Mesothelial cell of epicardium (in vitro differentiated cells): ENCODE measurements at places on chromosomes 6 and 20. TPM values are rescaled to one million over a fixed set of nuclear protein-coding genes. Genes with fewer than 3 reads are reported as not detected.
A peak's percentile ranks its signal among the peaks of the same experiment; 100 is the strongest.

Gene SMLR1
- not detected in 3 replicates for total RNA-seq

GRCh38 chr20:23857962-23858595, 21.5 kb downstream of the CST5 start:
- no peak overlapping the region for H3K4me3 ChIP-seq
- H3K36me3 ChIP-seq: no peaks in the 10 kb centered on the region
- peaks cover 2% of the 10 kb centered on the region for H3K27me3 ChIP-seq
- H3K27ac ChIP-seq: peak overlapping the region; percentile 22
- H3K4me1 ChIP-seq: peaks cover 10% of the 10 kb centered on the region
- no peak for DNase-seq

DNA sequence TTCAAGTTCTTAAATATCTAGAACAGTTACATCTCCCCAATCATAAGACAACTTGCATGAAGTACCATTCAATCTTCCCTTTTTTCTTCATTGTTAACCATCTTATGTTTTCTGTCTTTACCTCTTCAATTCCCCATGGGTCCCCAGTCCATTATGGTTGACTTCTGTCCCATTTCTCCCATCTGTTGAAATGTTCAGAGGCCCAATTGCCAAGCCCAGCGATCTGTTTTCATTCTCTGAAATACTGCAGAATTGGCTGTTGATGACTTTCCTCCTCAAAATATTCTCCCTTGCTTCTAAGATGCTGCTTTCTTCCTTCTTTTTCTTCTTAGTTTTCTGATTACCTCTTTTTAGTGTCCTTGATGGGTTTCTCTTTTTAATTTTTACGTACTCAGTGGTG, 26.0 kb downstream of the DSTN start:
- H3K4me1 ChIP-seq: peaks cover 45% of the 10 kb centered on the region
- peak overlapping the region; percentile 82 for H3K27ac ChIP-seq
- H3K27me3 ChIP-seq: no peaks in the 10 kb centered on the region
- no peak overlapping the region for H3K4me3 ChIP-seq

GRCh38 chr6:14722001-14722562, 523.8 kb upstream of the JARID2 start:
- no peak overlapping the region for H3K27ac ChIP-seq
- no peak overlapping the region for H3K4me3 ChIP-seq
- no peaks in the 10 kb centered on the region for H3K36me3 ChIP-seq
- H3K4me1 ChIP-seq: peaks cover 11% of the 10 kb centered on the region
- H3K27me3 ChIP-seq: peaks cover 2% of the 10 kb centered on the region
- DNase-seq: no peak

Gene TGM3
- total RNA-seq: 0.11 to 0.24 TPM (median 0.13 TPM) in 3 replicates

Gene UNC5CL
- total RNA-seq: 2.0 to 2.2 TPM (median 2.1 TPM) in 3 replicates

DNA sequence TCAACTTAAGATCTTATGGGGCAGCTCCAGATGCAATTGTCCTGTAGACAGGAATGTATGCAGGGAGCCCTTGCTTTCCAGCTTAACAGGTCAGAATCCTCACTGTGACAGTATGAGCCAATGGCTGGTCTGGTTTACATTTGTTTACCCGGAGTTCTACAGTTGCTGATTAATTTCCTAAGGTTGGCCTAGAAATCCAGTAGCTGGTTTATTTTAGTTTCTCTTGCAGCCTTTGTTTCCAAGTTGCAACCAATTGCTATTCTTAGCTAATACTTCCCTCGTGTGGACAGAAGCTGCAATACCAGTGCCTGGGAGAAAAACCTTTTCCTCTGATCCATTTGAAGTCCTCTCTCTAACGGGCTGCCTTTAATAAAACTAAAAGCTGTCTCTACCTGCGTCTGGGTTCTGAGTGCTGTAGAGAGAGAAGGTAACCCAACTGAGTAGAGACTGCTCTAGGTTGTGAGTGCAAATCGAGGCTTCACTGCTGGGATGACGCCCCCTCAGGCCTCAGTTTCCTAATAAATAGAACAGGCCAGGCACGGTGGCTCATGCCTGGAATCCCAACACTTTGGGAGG, 45.9 kb downstream of the ZNF217 start:
- H3K36me3 ChIP-seq: no peaks in the 10 kb centered on the region
- H3K27ac ChIP-seq: no peak overlapping the region
- peaks cover 6% of the 10 kb centered on the region for H3K4me1 ChIP-seq
- no peak overlapping the region for H3K4me3 ChIP-seq
- H3K27me3 ChIP-seq: no peaks in the 10 kb centered on the region

- no peaks in the 10 kb centered on the region for H3K36me3 ChIP-seq
- H3K27me3 ChIP-seq: peaks cover under 1% of the 10 kb centered on the region
- H3K4me1 ChIP-seq: peaks cover 4% of the 10 kb centered on the region
- H3K27ac ChIP-seq: no peak overlapping the region
Measured at GRCh38 chr6:47197682-47198640, 111.7 kb downstream of the TNFRSF21 start.

GRCh38 chr20:21089391-21089790, 16.8 kb downstream of the LINC00237 start:
- H3K4me1 ChIP-seq: no peaks in the 10 kb centered on the region
- H3K27ac ChIP-seq: no peak overlapping the region
- no peak for DNase-seq
- no peak overlapping the region for H3K4me3 ChIP-seq

GRCh38 chr6:43780293-43780692, 10.3 kb downstream of the VEGFA start:
- H3K36me3 ChIP-seq: peaks cover 45% of the 10 kb centered on the region
- no peak overlapping the region for H3K4me3 ChIP-seq
- H3K27me3 ChIP-seq: no peaks in the 10 kb centered on the region
- H3K27ac ChIP-seq: peak overlapping the region; percentile 34
- DNase-seq: no peak
- H3K4me1 ChIP-seq: peaks cover 18% of the 10 kb centered on the region

DNA sequence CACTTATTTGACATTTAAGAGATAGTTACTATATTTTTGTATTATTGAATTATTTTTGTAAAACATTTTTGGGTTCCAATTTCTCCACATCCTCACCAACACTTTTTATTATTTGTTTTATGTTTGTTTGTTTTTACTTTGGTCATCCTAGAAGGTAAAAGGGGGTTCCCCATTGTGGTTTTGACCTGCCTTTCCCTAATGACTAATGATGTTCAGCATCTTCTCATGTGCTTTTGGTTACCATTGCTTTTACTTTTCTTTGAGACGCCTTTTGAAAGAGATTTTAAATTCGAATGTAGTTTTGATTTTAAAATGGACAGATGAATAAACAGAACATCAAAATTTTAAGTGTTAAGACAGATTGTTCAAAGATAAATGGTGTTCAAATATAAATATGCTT, 46.9 kb downstream of the AK9 start:
- DNase-seq: no peak
- no peaks in the 10 kb centered on the region for H3K27me3 ChIP-seq

DNA sequence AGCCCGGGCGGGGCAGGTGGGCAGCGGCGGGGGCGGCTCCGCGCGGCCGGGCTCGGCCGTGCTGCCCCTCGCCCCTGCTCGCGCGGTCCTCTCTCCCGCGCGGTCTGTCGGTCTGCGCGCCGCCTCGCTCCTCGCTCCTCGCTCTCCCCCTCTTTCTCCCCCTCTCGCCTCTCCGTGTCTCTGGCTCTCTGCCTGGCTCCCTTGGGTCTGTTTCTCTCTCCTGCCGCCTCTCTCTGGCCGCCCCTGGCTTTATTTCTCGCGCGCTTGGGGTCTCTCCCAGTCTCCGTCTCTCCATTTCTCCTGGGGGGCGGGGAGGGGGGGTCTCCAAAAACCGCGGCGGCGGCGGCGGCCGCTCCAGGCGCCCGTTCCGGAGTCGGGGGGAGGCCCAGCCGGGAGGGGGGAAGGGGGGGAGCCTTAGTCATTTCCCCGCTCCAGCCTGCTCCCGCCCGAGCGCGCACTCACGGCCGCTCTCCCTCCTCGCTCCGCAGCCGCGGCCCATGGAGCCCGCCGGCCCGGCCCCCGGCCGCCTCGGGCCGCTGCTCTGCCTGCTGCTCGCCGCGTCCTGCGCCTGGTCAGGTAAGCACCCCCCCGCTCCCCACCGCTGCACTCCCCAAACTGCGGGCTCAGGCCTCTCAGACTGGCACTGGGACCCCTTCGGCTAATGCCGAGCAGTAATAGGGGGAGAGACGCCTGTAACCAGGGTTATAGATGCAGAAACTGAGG, at the start of gene SIRPA:
TSS of gene SIRPA (plus strand) at position 457 of the 723 bp plus-strand sequence. CDS start at position 498, 41 bp downstream.
- H3K36me3 ChIP-seq: no peaks in the 10 kb centered on the region
- H3K27me3 ChIP-seq: peaks cover 41% of the 10 kb centered on the region
- peak; percentile 71 for DNase-seq
- peak within 1 kb of the TSS; percentile 76 for H3K4me3 ChIP-seq
- no peak within 1 kb of the TSS for H3K27ac ChIP-seq

- DNase-seq: no peak
- no peaks in the 10 kb centered on the region for H3K4me1 ChIP-seq
- H3K27me3 ChIP-seq: no peaks in the 10 kb centered on the region
- H3K27ac ChIP-seq: no peak overlapping the region
- H3K4me3 ChIP-seq: no peak overlapping the region
Measured at GRCh38 chr6:141634269-141634668, 498.5 kb upstream of the GJE1 start.

- H3K4me1 ChIP-seq: peaks cover 10% of the 10 kb centered on the region
- DNase-seq: no peak
- no peaks in the 10 kb centered on the region for H3K36me3 ChIP-seq
- peak overlapping the region; percentile 0 for H3K27ac ChIP-seq
- peaks cover 7% of the 10 kb centered on the region for H3K27me3 ChIP-seq
Measured at GRCh38 chr20:55417836-55418235, 587.5 kb downstream of the CBLN4 start.

Gene SYCP2L
- 16.6 to 20.1 TPM (median 19.9 TPM) in 3 replicates for total RNA-seq
